Esophagus muscularis mucosa (tissue), 4 donors: ENCODE measurements at places on chromosomes 11 and 22. TPM values are rescaled to one million over a fixed set of nuclear protein-coding genes. Genes with fewer than 3 reads are reported as not detected.

OR52A1 gene
- not detected for total RNA-seq

PNPLA3 gene
- total RNA-seq, result not detected

COPB1 gene
- 80.6 TPM for total RNA-seq

APOA5 gene
- not detected for total RNA-seq

TEF gene
- 47.8 TPM for total RNA-seq

SLC6A5 gene
- total RNA-seq, result not detected

BTBD18 gene
- total RNA-seq, result not detected

CSF2RB gene
- total RNA-seq, result 19.4 TPM

GLYATL1B gene
- total RNA-seq, result not detected

OR8B8 gene
- total RNA-seq, result not detected

APOC3 gene
- total RNA-seq, result not detected

PTGDR2 gene
- 2.9 TPM for total RNA-seq

RIMBP3C gene
- not detected for total RNA-seq

SMDT1 gene
- 19.2 TPM for total RNA-seq
